Panc1 (cell line): ENCODE measurements at places on chromosomes 2 and 18.

- DNase-seq, result no peak
Measured at GRCh38 chr2:80568011-80568410, 263.5 kb upstream of the LRRTM1 start.

DNA sequence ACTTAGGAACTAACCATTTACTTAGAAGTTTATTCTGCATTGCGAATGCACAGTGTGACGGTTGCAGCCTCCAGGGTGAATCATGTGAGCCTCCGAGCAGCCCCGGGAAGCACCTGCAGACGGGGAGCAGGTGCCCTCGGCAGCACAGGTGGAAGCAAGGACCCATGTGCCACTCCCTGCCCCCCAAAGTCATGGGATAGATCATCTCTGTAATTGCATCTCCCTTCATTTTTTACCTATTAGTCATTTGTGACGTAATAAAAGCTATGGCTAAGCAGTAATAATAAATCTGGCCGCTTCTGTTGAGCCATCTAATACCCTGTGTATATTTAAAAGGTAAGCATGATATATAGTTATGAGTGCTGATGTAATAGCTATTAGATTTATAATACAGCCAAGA, 97.2 kb downstream of the PTGR3 start:
- DNase-seq, result no peak

GRCh38 chr2:199983534-199983933, 28.2 kb downstream of the MAIP1 start:
- DNase-seq, result no peak

- DNase-seq, result no peak
Measured at GRCh38 chr18:49754866-49755265, 58.5 kb downstream of the ACAA2 start.

DNA sequence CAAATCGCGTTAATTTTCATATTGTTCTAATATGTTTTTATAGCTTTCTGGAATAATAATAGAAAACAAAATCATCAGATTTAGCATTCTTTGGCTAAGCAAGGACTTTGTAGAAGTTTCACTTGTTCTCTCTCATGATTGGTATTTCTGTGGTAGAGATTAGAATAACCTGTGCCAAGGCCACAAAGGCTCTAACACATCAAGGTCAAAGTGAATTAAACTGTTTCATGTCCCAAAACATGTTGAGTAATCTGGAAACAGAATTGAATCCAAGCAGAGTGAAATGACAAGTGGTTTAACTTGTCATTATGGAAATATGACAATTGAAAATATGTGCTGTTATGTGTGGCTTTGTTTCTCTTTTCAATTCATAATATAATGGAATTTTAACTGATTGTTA, 617.4 kb downstream of the CCDC85A start:
- DNase-seq, result no peak

DNA sequence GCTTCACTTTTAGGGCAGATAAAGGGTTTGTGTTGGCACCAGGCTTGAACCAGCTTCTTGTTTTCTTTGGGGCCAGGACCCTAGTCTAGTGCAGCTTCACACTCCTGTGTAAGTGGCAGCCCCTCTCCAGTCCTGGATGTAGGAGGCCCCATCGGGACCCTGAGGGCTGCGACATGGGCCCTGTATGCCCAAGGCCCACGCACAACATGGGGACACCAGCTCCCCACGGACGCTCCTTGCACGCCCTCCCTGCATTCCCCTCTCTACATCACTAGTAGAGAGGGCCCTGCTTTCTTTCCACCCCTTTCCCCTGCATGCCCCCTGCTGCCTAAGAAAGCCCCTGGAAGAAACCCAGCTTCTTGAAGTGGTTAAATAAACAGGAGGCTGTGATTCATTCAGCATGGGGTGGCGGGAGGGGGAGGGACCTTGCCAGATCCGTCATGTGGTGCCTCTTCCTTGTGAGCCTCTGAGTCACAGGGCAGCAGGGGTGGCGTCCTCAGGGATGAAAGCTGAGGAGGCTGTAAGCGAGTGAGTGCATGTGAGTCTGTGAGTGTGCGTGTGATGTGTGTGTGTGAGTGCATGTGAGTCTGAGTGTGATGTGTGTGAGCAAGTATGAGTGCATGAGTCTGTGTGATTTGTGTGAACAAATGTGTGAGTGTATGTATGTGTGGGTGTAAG, 42.5 kb downstream of the COPS8 start:
- peak; percentile 89 for DNase-seq
